NCI-H1694 (cell line): ENCODE measurements at places on chromosomes 6 and 20.

DNA sequence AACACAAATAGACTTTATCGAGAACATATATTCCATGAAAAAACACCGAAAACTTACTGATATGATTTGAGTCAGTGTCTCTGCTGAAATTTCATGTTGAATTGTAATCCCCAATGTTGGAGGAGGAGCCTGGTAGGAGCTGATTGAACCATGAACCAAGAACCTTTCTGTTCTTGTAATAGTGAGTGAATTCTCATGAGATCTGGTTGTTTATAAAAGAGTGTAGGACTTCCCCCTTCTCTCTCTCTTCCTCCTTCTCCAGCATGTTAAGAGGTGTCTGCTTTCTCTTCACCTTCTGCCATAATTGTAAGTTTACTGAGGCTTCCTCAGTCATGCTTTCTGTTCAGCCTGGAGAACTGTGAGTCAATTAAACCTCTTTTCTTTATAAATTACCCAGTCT is 1289.3 kb upstream of the CITED2 start:
- no peak for DNase-seq

- no peak for DNase-seq
These were observed 237.9 kb upstream of the SOX4 start for GRCh38 chr6:21355638-21356037.

DNA sequence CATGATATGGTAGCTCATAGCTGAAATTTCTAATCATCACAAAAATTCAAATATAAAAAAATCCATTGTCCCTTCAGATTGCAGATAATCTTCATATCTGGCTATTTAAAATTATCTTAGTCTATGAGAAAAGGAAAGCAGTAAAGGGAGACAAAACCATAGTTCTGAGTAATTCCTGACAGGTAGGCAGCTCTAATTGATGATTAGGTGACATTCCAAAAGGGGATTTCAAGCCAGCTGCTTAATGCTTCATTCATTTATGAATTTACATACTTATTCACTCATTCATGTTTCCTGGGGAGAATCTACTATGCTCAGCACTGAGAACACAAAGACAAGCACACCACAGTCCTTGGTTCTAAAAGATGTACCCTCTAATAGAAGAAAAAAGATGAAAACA is 437.1 kb downstream of the COL12A1 start:
- DNase-seq, result no peak

- DNase-seq, result no peak
These were observed 516.7 kb downstream of the CBLN4 start for GRCh38 chr20:55488593-55488992.

- DNase-seq, result no peak
These were observed 41.3 kb downstream of the TGM3 start for GRCh38 chr20:2337142-2337541.

DNA sequence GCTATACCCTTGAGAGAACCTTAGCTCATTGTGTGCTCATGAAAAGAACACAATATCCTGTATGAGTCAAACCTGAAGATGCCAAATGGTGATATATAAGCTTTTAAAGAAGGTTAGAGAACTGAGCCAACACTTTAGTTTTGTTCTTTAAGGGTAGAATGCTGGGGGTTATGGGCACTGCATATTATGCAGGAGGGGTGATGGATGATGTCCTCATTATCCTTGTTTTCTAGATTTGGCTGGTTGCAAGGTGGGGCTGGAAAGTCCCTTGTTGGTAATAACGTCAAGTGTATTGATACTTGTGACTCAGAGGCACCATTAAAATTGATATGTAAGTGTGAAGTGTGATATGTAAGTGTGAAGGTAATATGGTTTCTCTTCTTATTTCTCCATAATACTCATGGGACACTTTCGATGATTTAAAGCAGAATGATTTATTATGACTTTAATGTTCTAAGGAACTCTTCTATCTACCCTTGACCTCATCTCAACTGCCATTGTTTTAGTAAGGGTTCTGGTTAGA is 113.7 kb upstream of the DTNBP1 start:
- DNase-seq, result no peak

GRCh38 chr6:131858765-131859415 is 51.1 kb downstream of the ENPP1 start:
- no peak for DNase-seq

- no peak for DNase-seq
These were observed 27.8 kb downstream of the PAQR8 start for GRCh38 chr6:52389626-52390360.

- no peak for DNase-seq
These were observed at the start of gene HIVEP1 for GRCh38 chr6:12012038-12012557. Gene HIVEP1, plus strand, starts transcription at chr6:12012312. Its CDS starts 3,317 bp downstream, at chr6:12015629.

GRCh38 chr6:130269969-130270635 is 47.4 kb upstream of the SAMD3 start:
- DNase-seq, result no peak

- no peak for DNase-seq
These were observed 400.2 kb downstream of the QKI start for GRCh38 chr6:163814494-163815364.

- DNase-seq, result no peak
These were observed 136.0 kb downstream of the SOD2 start for GRCh38 chr6:159557031-159557430.

GRCh38 chr20:47503685-47504084 is 2.0 kb downstream of the NCOA3 start:
- no peak for DNase-seq

DNA sequence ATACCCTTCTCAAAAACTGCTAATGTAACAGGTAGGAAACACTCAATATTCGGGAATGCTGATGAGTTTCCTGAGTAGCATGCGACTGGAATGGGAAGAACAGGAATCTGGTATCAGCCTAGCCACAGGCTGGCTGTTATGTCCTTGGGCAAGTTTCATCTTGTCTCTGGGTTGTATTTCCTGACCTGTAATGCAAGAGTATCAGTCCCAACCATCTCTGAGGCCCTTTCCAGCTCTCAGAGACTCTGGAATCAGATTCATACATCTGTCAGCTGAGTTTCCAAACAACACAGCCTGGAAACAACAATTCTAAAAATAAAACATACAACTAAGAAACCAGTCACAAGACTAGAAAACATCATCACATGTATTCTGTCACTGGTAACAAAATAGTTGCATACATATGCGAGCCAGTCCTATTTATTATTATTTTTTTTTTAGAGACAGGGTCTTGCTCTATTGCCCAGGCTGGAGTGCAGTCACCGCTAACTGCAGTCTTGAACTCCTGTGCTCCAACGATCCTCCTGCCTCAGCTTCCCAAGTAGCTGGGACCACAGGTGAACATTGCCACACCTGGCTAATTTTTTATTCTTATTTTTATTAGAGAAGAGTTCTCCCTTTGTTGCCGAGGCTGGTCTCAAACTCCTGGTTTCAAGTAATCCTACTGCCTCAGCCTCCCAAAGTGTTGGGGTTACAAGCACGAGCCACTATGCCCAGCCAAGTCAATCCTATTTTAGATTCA is 16.7 kb upstream of the TFAP2A start:
- no peak for DNase-seq

GRCh38 chr6:71602385-71603007 is 283.9 kb upstream of the RIMS1 start:
- no peak for DNase-seq
